Stimulated activated CD8-positive, alpha-beta memory T cell treated with anti-CD3 and anti-CD28 coated beads, Interleukin-12 subunit alpha, Interleukin-12 subunit beta, amount 100 ng/mL, for 4 hours (primary cell): ENCODE measurements at places on chromosomes 5 and 9.

- no peak for DNase-seq
Observed at GRCh38 chr5:61737301-61737963, 405.4 kb downstream of the ZSWIM6 start.

DNA sequence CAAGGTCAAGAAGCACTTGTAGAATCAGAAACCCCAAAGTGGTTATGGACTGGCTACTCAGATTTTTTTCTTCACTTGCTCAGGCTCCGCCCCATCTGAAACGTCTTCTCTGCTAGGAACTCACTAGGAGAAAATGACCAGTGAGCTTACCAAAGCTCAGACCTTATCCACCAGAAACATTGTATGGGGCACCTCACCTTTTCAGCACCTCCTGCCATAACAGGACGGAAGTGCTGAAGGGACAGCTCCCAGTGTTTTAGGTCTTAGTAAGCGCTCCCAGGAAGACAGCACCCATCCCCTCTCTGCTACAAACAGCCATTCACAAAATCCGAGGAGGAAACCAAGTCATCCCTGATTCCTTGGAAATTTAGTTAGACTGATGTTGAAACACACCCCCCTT is 1.2 kb upstream of the GABRA1 start:
- DNase-seq = no peak

DNA sequence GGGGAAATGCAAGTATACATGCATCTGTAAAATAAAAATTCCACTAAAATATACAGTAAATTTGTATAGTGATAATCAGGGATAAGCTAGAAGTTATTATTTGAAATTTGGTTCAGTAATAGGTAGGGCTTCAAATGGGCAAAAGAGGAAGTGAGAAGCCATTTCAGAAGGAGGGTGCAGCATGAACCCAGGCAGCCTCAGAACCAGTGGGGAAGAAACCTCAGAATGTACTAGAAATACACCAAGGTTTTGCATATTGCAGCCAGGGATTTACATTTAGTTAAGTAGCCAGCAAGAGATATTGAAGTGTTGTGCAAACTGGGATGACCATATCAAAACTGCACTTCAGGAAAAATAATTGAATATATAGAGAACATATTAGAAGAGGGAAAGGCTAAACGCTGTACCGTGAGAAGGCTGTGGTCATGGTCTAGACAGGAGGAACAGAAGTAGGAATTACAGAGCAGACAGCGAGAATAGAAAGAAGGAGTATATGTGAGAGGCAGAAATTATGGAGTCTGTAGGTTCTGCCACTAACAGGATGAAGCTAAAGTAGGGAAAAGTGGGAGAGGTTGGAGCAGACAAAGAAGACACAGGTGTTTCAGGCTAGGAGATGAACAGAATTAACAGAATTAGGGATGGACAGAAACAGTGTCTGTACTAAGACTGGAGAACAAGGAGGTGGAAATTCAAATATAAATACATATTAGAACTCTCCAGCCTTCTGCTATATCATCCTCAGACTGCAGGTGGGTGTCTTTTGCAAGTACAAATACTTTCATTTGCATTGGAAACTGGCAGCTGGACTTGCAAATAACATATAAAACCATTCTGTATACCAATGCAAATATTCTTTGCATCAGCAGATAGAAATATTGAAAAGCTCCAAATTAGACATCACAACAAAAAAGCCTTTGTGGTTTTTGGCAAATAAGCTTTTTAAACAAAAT is 335.6 kb downstream of the ZNF608 start:
- DNase-seq = no peak

- no peak for DNase-seq
Observed at GRCh38 chr5:148653836-148654781, at the start of gene HTR4. TSS of gene HTR4 (minus strand) at chr5:148654527. CDS start at chr5:148637014, 17,513 bp downstream.

DNA sequence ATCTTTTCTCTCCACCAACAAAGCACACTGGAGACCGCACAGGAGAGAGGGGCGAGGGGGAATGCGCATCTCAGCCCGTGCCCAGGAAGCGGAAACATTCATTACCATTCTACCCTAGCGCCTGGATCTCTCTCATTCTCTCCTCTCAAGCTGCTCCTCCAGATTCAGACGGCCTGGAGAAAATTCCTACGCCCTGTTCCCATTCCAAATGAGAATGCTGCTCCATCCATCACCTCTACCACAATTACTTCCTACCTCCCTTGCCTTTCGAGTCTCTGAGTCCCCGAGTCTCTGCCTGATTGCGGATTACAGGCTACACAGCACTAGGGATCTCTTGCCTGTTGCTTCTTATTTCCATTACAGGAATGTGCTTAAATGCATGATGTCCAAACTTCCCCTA is 6.7 kb downstream of the DDX31 start:
- no peak for DNase-seq

- DNase-seq = no peak
Observed at GRCh38 chr5:132372542-132372941, 3.0 kb downstream of the SLC22A5 start.
